ENCODE measurements at places on chromosomes 16 and 17.

- no peak for DNase-seq
Measured at GRCh38 chr17:83101805-83102480, 22.5 kb downstream of the METRNL start.

DNA sequence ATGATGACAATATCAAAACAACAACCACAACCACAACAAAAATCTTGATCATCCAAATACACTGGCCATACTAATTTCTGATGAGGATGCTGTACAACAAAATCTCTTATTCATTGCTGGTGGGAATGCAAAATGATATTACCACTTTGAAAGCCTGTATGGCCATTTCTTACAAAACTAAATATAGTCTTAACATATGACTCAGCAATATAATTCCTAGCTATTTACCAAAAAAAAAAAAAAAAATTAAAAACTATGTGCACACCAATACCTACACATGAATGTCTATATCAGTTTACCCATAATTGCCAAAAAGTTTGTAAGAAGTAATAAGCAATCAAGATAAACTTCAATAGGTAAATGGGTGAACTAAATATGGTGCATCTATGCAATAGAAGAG lies 1379.7 kb downstream of the CDH11 start:
- DNase-seq, result no peak

DNA sequence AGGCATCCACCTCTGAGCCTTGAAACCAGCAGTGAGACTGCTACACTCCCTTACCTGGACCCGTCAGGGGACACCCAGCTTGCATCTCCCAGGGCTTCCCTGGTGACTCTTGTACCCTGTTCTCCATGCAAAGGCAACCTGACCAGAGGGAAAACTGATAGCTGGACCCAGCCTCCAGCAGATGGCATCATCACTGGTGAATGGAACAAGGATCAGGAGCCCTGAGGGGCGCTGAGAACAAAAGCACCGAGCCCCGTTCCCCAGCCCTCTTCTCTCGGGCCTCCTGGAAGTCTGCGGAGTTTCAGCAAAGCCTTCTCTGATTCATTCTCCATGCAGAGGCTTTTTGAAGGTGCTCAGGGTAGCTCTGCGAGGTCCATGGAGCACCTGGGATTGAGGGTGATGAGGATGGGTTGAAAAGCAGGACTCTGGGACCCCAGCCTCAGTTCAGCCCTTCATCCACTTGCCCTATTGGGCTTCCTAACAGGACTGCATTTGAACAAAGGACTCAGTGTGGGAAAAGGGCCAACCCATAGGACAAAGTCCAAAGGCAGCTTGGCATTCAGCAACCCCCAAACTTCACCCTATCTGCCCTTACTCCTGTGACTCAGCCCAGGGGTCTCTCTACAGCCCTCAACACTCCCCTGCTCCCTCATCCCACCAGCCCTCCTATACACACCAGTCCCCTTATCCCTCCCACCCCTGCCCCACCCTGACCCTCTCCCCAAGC lies 45.0 kb upstream of the LHX1 start:
- no peak for DNase-seq

DNA sequence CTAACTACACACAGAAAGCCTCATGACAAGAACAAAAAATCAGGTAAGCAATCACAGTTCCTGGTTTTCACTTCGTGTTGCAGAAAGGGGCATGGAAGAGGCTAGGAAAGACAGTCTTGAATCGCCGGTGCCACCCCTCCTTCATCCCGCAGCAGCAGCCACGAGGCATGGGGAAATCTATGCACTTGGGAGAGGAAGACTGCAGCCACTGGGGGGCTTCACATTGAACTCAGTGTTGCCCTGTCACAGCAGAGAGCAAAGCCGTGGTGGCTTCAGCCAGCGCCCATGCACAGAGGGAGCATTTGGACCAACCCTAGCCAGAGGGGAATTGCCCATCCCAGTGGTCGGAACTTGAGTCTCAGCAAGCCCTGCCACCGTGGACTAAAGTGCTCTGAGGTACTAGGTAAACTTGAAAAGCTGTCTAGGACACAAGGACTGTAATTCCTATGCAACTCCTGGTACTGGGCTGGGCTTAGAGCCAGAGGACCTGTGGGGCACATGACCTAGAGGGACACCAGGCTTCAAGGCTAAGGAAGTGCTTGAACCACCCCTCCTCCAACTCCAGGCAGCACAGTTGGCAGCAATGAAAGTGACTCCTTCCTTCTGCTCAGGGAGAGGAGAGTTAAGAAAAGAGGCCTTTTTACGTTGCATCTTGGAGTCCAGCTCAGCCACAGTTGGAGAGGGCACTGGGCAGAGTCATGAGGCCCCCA lies 35.2 kb upstream of the ATP2C2 start:
- no peak for DNase-seq

DNA sequence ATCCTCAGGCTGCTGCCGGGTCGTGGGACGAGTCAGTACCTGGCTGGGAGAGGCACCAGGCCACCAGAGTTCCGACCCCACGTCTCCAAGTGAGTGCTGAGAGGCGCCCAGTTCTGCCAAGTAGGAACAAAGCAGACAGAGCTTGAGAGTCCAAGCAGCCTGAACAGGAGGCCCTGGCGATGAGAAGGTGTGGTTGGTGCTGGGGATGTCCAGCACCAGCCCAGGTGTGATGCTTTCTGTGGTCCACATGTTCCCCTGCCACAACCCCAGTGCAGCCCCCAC lies 10.8 kb downstream of the TAX1BP3 start:
- DNase-seq, result no peak

DNA sequence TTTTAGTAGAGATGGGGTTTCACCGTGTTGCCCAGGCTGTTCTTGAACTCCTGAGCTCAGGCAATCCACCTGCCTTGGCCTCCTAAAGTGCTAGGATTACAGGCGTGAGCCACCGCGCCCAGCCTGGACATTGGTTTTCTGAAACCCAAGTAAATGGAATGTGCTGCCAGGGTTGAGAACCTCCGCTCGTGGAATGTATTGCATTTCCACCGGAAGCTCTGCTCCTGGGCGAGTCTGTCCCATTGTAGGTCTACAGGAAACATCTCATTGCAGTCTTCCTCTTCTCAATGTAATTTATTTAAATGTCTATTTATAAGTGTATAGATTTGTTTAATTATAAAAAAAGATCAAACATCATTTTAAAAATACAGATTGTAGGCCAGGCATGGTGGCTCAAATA lies 57.4 kb upstream of the HAPSTR1 start:
- DNase-seq, result no peak

DNA sequence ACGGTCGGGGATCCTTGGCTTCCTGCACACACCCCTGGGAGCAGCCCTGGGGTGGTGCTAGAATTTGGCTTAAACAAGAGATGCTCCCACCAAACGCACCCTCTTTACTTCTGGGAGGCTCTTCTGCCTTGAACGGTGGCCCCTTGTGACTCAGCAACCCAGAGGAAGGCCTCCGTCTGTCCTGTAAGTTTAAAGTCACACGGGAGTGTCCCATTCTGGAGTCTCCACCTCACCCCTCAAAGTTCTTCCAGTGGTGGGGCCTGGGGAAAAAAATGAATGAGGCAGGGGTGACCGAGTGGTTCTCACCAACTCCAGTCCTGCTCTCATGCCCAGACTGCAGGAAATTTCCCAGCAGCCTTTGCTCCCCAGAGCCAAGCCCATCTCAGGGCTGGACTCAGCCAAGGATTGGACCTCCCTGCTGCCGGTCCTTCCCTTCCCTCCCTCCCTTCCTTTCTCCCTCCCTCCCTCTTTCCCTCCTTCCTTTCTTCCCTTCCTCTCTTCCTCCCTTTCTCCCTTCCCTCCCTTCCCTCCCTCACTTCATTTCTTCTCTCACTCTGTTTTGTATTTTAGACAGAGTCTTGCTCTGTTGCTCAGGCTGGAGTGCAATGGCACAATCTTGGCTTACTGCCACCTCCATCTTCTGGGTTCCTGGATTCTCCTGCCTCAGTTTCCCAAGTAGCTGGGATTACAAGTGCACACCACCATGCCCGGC lies 11.4 kb downstream of the ITGAD start:
- no peak for DNase-seq

- no peak for DNase-seq
Measured at GRCh38 chr16:50991436-50991835, 159.6 kb downstream of the SALL1 start.

DNA sequence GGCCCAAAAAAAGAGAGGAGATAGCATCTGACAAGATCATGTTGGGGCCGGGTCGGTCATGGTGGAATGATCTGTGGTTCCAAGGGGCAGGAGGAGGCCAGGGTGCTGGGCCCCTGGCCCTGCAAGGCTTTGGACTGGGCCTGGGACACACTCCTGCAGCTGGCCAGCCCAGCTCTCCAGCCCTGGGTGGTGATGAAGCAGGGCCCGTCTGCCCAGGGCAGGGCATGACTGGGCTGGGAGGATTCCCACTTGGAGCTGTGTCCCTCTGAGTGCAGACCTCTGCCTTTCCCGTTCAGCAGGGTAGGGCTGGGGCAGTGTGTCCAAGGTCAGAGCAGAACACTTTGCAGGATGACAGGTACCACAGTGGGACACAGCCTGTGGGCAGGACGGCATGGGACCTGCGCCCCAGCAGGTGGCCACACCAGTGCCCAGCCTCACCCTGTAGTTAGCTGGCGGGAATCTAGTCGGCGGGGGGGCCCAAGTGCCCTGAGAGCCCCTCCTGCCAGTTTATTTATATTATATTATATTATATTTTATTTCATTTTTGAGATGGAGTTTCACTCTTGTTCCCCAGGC lies 27.6 kb upstream of the MYO15B start:
- no peak for DNase-seq

DNA sequence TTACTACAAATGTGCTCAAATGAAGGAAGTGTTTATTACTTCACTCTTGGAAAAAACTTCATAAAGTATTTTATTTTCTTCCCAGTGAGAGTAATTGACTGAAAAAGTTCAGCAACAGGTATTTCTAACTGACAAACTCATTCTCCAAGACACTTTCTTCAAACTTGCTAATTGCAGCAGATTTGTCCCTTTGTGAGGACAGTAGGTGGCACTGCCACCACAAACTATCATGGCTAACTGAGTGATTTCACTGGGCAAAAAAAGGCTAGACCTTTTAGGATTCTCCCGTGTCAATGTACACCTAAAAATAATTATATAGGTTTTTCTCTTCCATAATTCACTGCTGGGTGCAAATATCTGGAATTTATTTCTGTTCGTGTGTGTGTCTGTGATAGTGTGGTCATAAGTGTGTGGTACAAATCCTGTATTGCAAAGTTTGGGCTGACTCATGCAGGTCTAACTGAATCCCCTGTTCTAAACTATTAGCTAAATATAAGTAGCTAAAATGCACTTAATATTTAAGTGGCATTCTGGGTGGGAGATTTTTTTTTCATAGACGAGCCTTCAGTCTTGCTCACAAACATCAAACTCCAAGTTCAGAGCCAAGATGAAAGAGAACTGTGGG lies 3.9 kb downstream of the HS3ST3A1 start:
- no peak for DNase-seq

DNA sequence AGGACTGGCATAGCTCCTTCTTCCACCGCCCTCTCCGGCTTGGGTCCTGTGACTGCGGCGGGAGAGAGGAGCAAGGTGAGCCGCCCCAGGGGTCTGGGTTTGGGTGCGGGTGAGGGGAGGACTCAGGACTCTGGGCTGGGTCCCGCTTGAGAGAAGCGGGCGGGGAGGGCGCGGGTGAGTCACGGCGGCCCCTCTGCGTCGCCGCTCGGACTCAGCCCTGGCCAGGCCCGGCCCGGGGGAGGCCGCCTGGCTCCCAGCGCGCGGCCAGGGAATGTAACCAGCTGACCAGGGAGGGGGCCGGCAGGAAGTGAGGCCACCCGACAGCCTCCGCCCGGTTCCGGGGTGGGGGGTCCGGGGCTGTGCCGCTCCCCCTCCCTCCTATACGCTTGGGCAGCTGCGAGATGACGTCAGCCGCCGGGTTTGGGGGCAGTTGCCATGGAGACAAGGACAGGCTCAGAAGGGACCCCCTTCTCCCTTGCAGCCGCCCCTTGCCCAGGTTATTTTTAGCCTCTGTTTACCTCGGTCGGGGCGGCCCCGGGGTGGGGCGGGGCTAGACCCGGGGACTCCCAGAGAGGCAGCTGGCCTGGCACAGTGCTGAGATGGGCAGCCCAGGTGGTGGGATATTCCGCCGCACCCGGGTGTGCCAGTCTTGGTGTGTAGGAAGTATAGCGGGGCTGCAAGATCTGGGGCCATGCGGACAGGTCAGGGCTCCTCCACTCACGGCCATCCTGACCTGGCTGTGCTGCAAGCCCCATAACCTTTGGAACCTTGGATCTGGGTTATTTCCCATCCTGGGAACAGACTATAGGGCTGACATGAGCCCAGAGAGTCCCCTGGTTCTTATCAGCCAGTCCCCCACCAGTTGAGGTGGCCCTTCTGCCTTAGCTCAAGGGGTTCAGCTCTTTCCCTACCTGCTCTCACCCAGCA lies 1.6 kb downstream of the RIPOR1 start:
- DNase-seq, result no peak

DNA sequence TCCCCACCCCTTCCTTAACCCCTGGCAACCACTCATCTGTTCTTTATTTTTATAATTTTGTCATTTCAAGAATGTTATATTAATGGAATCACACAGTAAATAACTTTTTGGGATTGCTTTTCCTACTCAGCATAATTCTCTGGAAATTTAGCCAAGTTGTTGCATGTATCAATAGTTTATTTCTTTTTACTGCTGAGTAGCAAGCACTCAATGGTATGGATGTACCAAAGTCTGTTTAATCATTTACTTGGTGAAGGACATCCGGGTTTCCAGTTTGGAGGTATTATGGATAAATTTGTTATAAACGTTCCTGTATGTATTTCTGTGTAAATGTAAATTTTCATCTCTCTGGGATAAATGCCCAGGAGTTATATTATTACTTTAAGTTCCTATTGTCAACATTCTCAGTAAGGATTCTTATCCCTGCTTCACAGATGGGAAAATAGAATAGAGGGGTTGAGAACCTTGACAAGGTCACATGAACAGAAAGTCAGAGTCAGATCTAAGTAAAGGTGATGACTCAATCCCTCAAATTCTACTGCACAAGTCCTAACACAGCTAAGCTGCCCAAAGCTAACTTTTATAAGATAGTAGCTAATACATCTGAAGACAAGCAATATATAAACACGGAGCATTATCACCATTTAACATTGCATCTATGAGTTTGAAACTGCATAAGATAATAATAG lies 62.4 kb upstream of the MTMR4 start:
- no peak for DNase-seq

DNA sequence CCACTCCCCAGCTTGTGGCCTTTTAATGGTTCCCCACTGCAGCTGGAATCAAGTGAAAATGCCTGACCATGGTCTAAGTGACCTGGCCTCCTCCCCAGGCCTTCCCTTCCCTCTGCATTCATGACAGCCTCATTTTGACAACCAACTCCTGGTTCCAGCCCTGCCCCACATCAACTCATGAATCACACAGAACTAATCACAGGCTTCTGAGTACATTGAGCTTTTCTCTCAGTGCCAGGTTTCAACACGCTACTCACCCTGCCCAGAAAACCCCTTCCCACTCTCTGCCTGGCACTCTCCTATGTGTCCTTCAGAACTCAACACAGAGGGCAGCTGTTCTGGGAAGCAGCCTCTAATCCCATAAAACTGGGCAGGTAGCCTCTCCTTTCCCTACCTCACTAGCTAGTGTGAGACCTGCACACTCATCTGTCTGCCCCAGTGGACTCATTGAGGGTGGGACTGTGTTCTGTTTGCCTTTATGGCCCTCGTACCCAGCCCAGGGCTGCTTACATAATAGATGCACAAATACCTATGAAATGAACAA lies 313.6 kb downstream of the GRIN2A start:
- DNase-seq, result no peak

GRCh38 chr17:8100111-8100510 lies 12.6 kb upstream of the ALOX12B start:
- DNase-seq, result no peak

- DNase-seq, result no peak
Measured at GRCh38 chr16:70331588-70332358, 14.9 kb upstream of the DDX19A start.
